Gastroesophageal sphincter (tissue), 4 donors: ENCODE measurements at places on chromosomes 5 and 9. TPM values are rescaled to one million over a fixed set of nuclear protein-coding genes. Genes with fewer than 3 reads are reported as not detected.
A peak's percentile ranks its signal among the peaks of the same experiment; 100 is the strongest.

GRCh38 chr5:124735169-124735858 lies 11.1 kb downstream of the ZNF608 start:
- H3K4me3 ChIP-seq: peak overlapping the region; percentile 47
- peak; percentile 52 for ATAC-seq
- peaks cover 29% of the 10 kb centered on the region for H3K4me1 ChIP-seq
- no peaks in the 10 kb centered on the region for H3K36me3 ChIP-seq
- peak overlapping the region; percentile 92 for H3K27ac ChIP-seq

SLC23A1 gene
- not detected for total RNA-seq

DNA sequence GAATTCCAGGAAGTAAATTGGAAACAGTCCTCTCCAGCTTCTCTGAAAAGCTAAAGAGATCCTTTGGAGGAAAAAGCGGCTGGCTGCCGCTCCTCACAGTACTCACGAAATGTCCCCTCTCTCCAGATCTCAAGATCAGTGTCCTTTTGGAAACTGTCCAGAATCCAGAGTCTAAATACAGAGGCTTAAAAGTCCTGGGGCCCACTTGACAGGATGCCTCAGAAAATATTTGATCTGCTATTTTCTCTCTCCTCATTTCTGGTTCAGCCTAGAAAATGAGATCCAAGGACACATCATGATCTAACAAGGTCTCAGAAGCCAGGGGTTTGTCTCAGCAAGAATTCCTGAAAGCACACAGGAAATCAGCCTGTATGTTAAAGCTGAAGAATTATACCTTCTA lies 7.2 kb downstream of the C1QTNF2 start:
- no peaks in the 10 kb centered on the region for H3K27me3 ChIP-seq
- no peak for ATAC-seq
- H3K27ac ChIP-seq: peak overlapping the region; percentile 72
- no peaks in the 10 kb centered on the region for H3K36me3 ChIP-seq
- no peaks in the 10 kb centered on the region for H3K4me1 ChIP-seq
- H3K4me3 ChIP-seq: no peak overlapping the region

- H3K27ac ChIP-seq: no peak overlapping the region
- no peaks in the 10 kb centered on the region for H3K36me3 ChIP-seq
- no peaks in the 10 kb centered on the region for H3K4me1 ChIP-seq
- H3K27me3 ChIP-seq: no peaks in the 10 kb centered on the region
These were observed 187.5 kb upstream of the HMHB1 start for GRCh38 chr5:143624465-143624864.

GRCh38 chr5:79595086-79595485 lies 17.2 kb upstream of the TENT2 start:
- no peak overlapping the region for H3K4me3 ChIP-seq
- H3K27me3 ChIP-seq: no peaks in the 10 kb centered on the region
- no peaks in the 10 kb centered on the region for H3K4me1 ChIP-seq
- H3K36me3 ChIP-seq: no peaks in the 10 kb centered on the region

DNA sequence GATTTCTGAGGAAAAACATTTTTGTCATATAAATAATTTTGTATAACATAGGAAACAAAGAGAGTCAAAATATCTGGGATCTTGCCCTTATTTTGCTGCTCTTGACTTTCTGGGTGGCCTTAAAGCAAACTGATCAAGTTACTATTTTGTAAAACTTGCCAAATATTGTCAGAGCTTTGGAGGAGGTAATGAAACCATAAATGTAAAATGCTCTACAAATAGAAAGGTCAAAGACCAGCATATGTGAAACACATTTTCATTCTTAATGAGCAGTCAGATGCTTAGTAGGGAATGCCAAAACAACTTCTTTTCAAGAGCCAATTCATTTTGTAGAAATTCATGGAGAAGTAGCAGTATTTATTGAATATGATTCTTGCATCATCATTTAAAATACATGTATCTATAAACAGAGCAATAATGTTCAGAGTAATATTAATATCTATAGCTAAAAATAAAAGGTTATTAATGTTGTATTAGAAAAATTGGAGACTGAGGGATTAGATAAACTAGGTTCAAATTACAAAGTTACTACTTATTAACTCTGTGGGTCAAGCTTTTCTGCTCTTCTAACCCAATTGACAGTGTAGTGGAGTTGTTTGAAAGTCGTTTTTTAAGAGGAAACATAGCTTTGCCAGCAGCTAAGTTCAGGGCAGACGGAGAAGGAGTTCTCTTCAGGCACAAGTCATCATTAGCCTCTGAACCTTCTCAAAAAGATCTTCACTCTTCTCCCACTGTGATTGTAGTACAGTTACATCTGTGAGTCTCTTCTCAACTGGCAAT lies 2053.1 kb downstream of the EFNA5 start:
- no peaks in the 10 kb centered on the region for H3K36me3 ChIP-seq
- no peak overlapping the region for H3K27ac ChIP-seq
- no peaks in the 10 kb centered on the region for H3K27me3 ChIP-seq
- no peaks in the 10 kb centered on the region for H3K4me1 ChIP-seq
- no peak overlapping the region for H3K4me3 ChIP-seq
- ATAC-seq: no peak

DNA sequence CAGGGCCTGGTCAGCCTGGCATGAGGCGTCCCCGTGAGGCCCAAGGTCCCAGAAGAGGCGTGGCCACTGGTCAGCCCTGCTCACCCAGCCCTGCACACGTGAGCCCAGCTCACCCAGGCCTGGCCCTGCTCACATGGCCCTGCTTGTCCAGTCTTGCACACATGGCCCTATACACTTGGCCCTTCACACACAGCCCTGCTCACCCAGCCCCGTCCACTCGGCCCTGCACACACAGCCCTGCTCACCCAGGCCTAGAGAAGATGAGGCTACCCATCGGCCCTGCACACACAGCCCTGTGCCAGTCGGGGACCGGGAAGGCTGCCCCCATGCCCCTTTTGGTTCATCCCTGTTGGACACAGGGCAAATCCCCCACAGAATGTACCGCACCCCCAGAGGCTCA lies 28.4 kb downstream of the ZDHHC11B start:
- H3K36me3 ChIP-seq: no peaks in the 10 kb centered on the region
- H3K27me3 ChIP-seq: no peaks in the 10 kb centered on the region
- no peak for ATAC-seq

GRCh38 chr5:111135946-111136345 lies 43.8 kb downstream of the WDR36 start:
- H3K4me3 ChIP-seq: no peak overlapping the region
- no peak for ATAC-seq
- H3K27ac ChIP-seq: no peak overlapping the region
- H3K27me3 ChIP-seq: no peaks in the 10 kb centered on the region
- H3K4me1 ChIP-seq: no peaks in the 10 kb centered on the region

- no peak overlapping the region for H3K4me3 ChIP-seq
- ATAC-seq: no peak
- no peaks in the 10 kb centered on the region for H3K4me1 ChIP-seq
- H3K27ac ChIP-seq: no peak overlapping the region
- H3K27me3 ChIP-seq: peaks cover 12% of the 10 kb centered on the region
These were observed 16.0 kb downstream of the AQP3 start for GRCh38 chr9:33431420-33431819.

PCDH1 gene
- 38.5 TPM for total RNA-seq

- H3K27me3 ChIP-seq: peaks cover 24% of the 10 kb centered on the region
- no peaks in the 10 kb centered on the region for H3K36me3 ChIP-seq
- H3K27ac ChIP-seq: no peak overlapping the region
- no peaks in the 10 kb centered on the region for H3K4me1 ChIP-seq
- no peak overlapping the region for H3K4me3 ChIP-seq
- ATAC-seq: no peak
These were observed 3.7 kb upstream of the ROR2 start for GRCh38 chr9:91953718-91954117.

ENC1 gene
- total RNA-seq: 6.6 TPM

GRCh38 chr5:167673942-167674341 lies 617.5 kb upstream of the WWC1 start:
- no peaks in the 10 kb centered on the region for H3K36me3 ChIP-seq
- no peaks in the 10 kb centered on the region for H3K4me1 ChIP-seq
- ATAC-seq: no peak
- no peak overlapping the region for H3K4me3 ChIP-seq

DNA sequence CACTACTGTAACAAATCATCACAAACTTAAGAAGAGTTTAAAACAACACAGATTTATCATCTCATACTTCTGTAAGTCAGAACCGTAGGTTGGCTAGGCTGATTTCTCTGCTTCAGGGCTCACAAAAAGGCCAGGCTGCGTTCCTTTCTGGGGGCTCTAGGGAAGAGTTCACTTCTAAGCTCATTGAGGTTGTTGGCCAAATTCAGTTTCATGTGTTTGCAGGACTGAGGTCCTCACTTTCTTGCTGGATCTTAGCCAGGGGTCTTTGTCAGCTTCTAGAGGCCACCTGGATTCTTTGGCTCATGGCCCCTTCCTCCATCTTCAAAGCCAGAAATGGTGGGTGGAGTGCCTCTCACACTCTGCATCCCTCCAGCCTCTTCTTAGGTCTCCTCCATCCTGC lies 76.0 kb downstream of the ACTBL2 start:
- no peak for ATAC-seq
- no peaks in the 10 kb centered on the region for H3K27me3 ChIP-seq
- no peak overlapping the region for H3K4me3 ChIP-seq
- H3K4me1 ChIP-seq: peaks cover 46% of the 10 kb centered on the region
- no peak overlapping the region for H3K27ac ChIP-seq

SIT1 gene
- total RNA-seq: 1.6 TPM

SLC36A2 gene
- total RNA-seq: not detected

- H3K4me3 ChIP-seq: no peak overlapping the region
- no peaks in the 10 kb centered on the region for H3K36me3 ChIP-seq
These were observed 25.1 kb downstream of the ERAP2 start for GRCh38 chr5:96901384-96901783.

DNA sequence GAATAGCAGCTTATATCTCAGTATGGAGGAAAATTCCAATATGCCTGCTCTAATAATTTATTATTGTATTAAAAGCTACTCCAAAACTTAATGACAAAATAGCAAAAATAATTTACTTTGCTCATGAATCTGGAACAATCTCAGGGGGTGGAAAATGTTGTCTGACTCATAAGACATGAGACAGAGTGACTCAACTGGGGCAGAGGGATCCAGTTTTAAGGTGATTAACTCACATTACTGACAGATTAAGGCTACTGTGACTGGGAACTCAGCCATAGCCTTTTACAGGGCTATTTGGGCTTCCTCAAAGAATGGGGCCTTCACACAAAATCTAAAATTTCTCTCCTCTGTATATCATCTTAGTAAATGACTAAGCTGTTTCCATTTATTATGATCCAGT lies 1172.9 kb downstream of the CDH12 start:
- no peaks in the 10 kb centered on the region for H3K36me3 ChIP-seq
- H3K27ac ChIP-seq: no peak overlapping the region
- no peak for ATAC-seq
- no peak overlapping the region for H3K4me3 ChIP-seq
- no peaks in the 10 kb centered on the region for H3K27me3 ChIP-seq

DNA sequence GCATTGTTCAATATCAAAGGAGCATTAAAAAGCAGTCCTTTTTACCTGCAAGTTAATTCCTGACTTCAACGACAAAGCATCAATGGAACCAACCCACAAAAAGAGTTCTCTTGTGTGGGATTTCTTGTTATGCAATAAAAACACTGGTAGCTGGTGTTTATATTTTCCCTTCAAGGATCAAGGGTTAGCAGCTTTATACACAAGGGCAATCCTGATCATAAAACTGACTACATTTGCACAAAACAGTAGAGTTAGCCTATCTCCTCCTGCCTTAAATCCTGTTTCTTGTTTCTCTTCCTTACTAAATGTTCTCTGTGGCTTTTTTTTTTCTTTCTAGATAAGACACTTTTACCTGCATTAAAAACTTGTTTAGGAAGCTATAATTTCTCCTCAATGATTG lies 306.4 kb downstream of the SLCO4C1 start:
- ATAC-seq: no peak
- H3K27me3 ChIP-seq: no peaks in the 10 kb centered on the region
- H3K4me1 ChIP-seq: no peaks in the 10 kb centered on the region
- H3K27ac ChIP-seq: no peak overlapping the region

SPTLC1 gene
- 61.4 TPM for total RNA-seq

DNA sequence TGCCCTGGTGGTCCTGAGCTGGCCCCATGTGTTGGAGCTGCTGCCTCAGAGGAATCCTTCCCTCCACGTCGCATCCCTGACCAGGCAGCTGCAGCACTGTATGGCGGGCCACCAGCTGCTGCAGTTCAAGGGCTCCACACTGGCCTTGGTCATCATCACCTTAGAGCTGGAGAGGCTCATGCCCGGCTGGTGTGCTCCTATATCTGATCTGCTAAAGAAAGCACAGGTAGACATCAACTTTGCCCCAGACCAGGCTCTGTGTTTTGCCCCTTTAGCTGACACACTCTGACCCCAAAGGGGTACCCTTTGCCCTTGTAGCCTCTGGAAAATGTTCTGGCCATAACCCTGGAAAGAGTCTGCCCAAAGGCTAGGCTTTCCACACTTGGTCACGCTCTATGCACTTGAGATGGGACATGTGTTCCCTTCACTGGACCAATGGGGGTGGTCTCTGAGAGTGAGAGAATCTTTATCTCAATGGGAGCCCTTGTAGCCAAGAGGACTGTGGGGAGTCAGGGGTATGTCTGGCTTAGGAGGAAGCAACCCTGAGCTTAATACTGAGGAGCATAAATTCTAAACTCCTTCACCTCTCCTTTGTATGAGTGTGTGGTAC lies 4.8 kb downstream of the CCNI2 start:
- H3K4me1 ChIP-seq: no peaks in the 10 kb centered on the region
- H3K27ac ChIP-seq: no peak overlapping the region
- H3K4me3 ChIP-seq: no peak overlapping the region
- H3K36me3 ChIP-seq: no peaks in the 10 kb centered on the region
- ATAC-seq: no peak

WWC1 gene
- total RNA-seq: 1.1 TPM

SLC1A1 gene
- total RNA-seq: 1.1 TPM

TLX3 gene
- not detected for total RNA-seq
